ENCODE measurements at places on chromosomes 5 and 9.

DNA sequence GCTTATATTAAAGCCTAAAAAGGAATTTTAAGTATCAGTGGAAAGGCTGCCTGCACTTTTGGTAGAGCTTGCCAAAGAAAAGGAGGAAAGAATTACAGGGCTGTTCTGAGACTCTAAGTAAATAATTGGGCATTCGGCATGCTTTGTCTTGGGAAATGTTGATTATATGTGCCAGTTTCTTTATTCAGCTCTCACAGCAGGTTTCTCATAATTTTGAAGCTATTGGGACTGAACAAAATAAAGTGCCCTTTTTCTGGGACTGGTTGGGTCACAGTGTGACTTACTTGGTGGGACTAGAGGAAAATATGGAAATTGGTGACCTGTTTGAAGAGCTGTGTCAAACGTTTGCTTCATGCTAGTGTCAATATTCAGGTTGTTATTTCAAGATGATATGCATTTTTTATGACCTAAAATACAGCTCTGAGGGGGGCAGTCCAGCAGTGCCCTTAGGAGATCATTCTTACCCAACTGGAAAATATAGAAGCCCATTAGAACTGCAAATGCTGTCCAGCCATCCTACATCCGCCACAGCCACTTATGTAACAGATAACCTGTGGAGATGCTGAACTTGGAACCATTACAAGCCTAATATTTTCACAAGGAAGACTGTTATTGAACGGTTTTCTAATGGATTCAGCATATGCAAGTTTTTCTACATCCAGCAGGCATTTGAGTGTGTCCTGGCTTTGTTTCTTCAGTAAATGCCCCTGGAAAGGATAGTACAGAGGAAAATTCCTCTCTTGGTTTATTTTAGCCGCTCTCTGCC lies 122.4 kb downstream of the SNCAIP start:
- DNase-seq, result no peak

GRCh38 chr9:111190347-111190746 lies 139.7 kb downstream of the OR2K2 start:
- DNase-seq, result no peak

GRCh38 chr9:29211003-29211579 lies 1637.8 kb upstream of the C9orf72 start:
- DNase-seq, result no peak

GRCh38 chr5:820245-820644 lies 30.5 kb downstream of the ZDHHC11 start:
- DNase-seq, result no peak

Data from hematopoietic multipotent progenitor cell treated with erythropoietin and hydrocortisone succinate and interleukin-3 and kit ligand, for 8 days (in vitro differentiated cells).